ENCODE measurements at places on chromosomes 16 and 17. TPM values are rescaled to one million over a fixed set of nuclear protein-coding genes. Genes with fewer than 3 reads are reported as not detected.

The NME2 gene
- total RNA-seq = 1,033 TPM

The KRTAP1-3 gene
- total RNA-seq = not detected

The HOXB1 gene
- total RNA-seq = not detected

The KRTAP9-4 gene
- total RNA-seq = not detected

The KRTAP2-2 gene
- total RNA-seq = not detected

GRCh38 chr17:45353043-45353442 is 36.2 kb upstream of the MAP3K14 start:
- no peak for DNase-seq

DNA sequence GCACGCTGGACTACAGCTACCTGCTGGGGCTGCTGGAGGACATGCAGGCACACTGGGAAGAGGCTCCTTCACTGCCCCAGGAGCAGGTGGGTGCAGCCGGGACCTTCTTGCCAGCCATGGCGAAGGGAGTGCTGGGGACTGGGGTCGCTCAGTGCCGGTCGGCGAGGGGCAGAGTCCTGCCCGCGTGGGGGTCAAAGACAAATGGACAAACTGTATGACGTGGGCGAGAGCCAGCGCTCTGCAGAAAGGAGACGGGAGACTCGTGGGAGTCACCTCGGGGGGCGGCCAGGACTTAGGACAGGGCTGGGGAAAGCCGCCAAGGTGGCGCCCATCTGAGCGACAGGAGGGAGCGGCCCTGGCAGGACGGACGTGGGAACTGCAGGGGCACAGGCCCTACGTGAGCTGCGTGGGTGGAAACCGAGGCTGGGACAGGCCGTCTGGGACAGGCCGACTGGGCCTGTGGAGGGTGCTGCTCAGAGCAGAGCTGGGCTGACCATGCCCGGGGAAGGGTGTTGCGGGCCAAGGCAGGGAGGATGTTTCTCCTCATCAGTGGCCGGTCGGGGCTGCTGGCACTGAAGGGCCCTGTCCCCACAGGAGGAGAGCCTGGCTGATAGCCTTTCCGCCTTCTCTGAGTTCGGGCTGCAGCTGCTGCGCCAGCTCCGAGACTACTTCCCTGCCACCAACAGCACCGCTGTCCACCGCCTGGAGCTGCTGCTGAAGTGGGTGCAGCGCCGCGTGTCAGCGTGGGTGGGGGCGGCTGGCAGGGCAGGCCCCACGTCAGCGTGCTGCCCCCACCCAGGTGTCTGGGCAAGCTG is 8.0 kb downstream of the TSR3 start:
- DNase-seq = no peak

DNA sequence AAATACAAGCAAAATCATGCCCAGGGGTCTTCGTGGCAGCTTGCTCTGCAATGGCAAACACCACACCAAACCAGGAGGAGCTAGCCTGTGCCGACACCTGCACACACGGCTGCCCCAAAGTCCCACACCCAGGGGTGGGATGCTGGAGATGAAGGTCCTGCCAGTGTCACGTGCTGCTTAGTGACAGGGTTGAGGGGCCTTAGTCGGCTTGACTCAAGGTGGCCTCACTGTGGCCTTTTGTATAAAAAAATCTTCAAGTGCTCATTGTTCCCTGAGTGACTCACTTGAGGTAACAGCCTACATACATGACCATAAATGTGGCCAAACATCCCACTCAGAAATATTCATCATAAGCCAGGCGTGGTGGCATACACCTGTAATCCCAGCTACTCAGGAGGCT is 7.3 kb downstream of the TRIM65 start:
- DNase-seq = no peak

- DNase-seq = no peak
These were observed 24.0 kb downstream of the PIK3R5 start for GRCh38 chr17:8941520-8941919.

DNA sequence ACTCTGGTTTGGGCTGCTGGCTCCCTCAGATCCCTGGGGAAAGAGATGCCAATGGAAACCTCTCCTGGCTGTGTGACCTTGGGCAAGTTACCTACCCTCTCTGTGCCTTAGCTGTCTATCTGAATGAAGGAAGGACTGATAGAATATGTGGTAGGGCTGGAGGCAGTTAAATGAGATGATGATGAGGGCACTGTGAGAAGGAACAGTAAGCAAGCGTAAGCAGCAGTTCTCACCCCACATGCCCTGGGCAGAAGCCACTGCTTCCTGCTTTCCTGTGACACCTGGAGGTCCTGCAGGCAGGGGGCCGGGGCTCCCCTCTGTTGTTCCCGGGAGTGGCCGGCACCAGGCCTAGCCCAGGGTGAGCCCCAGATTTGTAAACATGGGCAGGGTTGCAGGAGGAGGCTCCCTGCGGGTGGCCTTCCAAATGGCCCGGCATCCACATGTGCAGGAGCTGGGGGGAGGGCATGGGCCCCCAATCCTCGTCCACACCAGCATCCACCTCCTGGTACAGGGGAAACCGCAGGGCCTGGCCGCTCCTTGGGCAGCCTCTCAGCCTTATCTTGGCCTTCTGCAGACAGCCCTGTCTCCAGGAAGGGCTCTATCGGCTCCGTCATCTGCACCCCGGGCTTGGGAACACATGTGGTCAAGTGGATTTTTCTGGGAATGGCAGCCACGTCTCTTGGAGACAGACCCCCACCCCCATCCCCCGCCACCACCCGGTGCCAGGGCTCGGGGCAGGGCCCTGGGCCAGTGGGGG is 235.6 kb upstream of the GSE1 start:
- no peak for DNase-seq

DNA sequence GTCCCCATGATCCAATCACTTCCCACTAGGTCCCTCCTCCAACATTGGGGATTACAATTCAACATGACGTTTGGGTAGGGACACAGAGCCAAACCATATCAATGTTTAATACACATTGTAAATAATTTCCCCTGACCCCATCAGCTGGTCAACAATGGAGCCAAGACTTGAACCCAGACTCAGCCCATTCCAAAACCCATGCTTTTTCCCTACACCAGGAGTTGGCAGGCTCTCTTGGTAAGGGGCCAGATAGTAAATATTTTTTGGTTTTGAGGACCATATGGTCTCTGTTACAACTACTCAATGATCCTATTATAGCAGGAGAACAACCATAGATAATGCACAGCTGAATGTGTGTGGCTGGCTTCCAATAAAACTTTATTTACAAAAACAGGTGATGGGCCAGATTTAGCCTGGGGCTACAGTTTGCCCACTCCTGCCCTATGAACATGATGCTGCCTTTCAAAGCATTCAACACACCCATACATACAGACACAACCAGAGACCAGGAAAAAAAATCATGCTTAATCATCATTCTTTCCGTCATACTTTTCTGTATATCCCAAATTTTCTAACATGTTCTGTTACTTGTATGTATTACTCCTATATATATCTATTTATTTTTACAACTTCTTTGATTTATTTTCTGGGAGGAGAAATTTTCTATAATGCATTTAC is 22.1 kb upstream of the MSI2 start:
- DNase-seq = no peak

GRCh38 chr17:57803021-57803420 is 46.8 kb downstream of the MRPS23 start:
- no peak for DNase-seq

GRCh38 chr16:67034487-67034886 is 5.5 kb downstream of the CBFB start:
- DNase-seq = no peak

GRCh38 chr16:17476414-17477259 is 5.9 kb upstream of the XYLT1 start:
- peak; percentile 30 for DNase-seq

DNA sequence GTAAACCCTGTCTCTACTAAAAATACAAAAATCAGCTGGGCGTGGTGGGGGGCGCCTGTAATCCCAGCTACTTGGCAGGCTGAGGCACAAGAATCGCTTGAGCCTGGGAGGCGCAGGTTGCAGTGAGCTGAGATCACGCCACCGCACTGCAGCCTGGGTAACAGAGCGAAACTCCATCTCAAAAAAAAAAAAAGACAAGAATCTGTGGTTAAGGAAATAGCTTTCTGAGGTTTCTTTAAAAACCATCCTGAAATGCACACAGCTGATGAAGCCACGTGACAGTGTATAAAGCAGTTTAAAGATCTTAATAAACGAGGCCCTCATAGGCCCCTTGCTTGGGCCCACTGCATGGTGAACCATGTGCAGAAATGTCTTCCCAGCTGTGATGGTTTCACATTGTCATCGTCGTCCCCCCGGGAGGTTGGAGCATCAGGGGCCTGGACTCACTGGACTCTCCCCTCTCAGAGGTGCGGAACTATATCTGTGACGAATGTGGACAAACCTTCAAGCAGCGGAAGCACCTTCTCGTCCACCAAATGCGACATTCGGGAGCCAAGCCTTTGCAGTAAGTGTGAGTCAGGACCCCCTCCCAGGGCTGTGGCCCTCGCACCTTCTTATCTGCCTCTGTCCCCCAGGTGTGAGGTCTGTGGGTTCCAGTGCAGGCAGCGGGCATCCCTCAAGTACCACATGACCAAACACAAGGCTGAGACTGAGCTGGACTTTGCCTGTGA is 16.2 kb downstream of the ZNF276 start:
- DNase-seq = no peak

DNA sequence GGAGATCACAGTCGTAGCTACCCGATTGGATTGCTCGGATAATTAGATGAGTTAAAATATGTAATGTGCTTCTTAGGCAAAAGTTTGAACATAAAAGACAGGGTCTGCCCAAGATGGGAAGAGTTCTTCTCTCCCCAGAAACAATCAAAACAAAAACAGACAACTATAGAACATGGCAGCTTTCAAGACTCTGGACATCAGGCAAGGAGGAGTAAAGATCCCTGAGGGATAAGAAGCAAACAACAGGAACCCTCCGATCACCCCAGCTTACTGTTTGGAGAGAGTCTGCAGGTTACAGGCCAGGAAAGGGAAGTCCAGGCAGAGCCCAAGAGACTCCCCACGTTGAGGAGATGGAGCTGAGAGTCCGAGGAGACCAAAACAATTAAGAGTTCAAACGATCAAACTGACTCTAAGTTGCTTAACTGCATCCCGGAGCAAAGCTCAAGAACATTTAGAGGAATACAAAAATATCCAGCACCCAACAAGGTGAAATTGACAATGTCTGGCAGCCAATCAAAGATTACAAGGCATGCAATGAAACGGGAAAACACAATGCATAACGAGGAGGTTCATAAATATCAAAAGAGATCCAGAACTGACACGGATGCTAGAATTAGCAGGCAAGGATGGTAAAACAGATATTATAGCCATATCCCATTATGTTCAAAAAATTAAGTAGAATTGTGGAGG is 3.9 kb downstream of the ASGR2 start:
- DNase-seq = no peak

DNA sequence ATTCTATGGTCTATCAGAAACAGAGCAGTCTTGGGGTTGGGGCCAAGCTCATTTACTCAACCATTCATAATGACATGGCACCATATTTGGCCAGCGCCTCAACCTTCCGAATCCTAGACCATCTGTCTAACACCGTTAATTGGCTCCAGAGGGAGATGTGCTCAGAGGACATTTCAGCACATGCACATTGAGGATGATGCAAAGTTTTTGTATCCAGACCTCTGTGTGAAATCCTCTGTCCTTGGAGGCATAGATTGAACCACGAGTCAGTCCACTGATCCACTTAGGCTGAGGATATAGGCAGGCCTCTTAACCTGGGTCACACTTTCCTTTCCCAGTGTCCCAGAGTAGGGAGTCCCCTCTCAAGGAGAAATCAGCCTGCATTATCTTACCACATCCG is 85.5 kb downstream of the SHISA6 start:
- DNase-seq = no peak

- peak; percentile 62 for DNase-seq
These were observed 79.6 kb upstream of the TEKT1 start for GRCh38 chr17:6910987-6911603.

- DNase-seq = no peak
These were observed 12.1 kb downstream of the ZZEF1 start for GRCh38 chr17:4130715-4131114.

DNA sequence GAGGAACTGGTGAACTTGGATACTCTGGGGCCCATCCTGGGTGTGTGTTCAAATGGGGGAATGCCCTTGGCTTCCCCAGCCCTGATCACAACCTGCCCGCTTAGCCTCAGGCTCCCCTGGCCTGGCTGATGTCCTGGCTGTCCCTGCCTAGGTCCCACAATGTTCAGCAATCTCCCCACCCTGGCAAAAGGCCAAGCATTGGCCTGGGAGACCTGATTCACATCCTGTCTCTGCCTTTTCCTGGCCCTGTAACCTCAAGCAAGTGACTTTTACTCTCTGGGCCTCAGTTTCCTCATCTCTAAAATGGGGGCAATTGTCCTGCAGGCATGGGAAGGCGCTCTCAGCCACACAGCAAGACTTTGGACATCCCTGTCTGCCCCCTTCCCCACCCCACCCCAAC is 14.4 kb downstream of the CPNE2 start:
- peak; percentile 66 for DNase-seq

DNA sequence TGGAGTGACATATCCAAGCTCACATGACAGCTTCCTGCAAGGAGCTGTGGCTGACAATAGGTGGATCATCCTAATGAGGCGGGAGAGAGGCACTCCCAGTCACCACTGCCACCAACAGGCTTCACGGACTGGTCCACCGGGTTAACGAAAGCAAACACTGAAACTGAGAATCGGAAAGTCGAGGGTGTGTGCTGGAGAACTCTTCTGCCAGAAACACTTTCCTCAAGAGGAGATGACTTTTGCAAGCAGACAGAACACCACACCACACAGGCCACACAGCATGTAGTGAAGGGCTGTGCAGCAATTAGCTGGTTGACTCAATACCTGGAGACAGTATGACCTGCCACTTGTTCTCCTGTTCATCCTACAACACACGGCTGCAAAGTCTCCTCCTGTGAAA is 53.0 kb upstream of the DNAJA2 start:
- DNase-seq = no peak

DNA sequence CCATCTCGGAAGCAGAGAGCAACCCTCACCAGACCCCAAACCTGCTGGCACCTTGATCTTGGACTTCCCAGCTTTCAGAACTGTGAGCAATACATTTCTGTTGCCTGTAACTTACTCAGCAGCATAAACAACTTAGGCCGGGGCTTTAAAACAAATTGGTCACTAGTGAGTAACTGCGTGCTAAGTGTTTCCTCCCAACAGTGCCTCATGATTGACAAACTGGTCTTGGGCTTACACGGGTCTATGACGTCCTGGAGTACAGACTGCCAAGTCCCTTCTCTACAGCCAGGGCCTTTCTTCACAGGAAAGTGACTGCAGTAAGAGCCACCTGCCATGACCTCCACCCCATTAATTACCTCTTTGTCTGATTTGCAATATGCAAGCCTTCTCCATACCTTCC is 136.7 kb downstream of the XYLT1 start:
- peak; percentile 2 for DNase-seq
